ENCODE measurements at places on chromosomes 4 and X.

DNA sequence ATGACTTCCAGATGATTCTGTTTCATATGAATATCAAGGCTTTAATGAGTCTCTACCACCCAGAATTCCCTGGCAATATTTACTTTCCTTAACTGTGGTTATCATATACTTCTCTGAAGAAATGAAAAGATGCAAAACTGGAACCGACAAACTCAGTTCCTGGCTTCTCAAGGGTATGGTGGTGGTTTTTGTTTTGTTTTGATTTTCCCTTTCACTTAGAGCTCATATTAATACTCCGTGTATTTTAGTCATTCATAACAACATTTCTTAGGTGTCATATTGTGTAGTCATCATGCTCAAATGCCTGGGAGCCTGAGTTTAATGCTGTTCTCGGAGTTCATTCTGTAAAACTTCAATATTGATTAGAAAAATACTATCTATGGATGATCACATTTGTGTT lies 665 bp downstream of the TRPC5OS start:
- H3K4me3 ChIP-seq: no peak overlapping the region
- no peaks in the 10 kb centered on the region for H3K4me1 ChIP-seq
- no peaks in the 10 kb centered on the region for H3K27me3 ChIP-seq
- no peak overlapping the region for H3K27ac ChIP-seq

- no peak overlapping the region for H3K4me3 ChIP-seq
- no peaks in the 10 kb centered on the region for H3K4me1 ChIP-seq
- H3K36me3 ChIP-seq: no peaks in the 10 kb centered on the region
- H3K27ac ChIP-seq: no peak overlapping the region
These were observed 33.7 kb upstream of the ADH7 start for GRCh38 chr4:99468889-99469288.

DNA sequence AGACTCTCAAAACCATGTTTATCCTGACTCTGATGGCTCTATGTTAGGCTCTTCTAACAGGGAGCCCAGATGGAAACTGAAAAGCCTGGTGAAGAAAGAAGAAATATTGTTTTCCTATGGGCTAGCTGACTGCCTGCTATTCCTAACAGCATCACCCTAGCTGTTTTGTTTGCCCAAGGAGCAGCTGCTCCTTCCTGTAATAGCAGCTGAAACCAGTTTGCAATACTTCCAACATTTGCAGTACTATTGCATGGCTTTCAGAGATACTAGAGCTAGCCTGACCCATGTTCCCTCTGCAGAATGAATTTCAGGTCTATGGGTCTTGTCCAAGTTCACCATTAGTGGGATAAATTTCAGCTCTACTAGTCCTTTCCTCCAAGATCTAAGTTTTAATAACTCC lies 495.2 kb downstream of the INPP4B start:
- peaks cover 32% of the 10 kb centered on the region for H3K4me1 ChIP-seq
- DNase-seq: no peak
- no peaks in the 10 kb centered on the region for H3K36me3 ChIP-seq

- no peaks in the 10 kb centered on the region for H3K36me3 ChIP-seq
- H3K4me3 ChIP-seq: no peak overlapping the region
- H3K27me3 ChIP-seq: no peaks in the 10 kb centered on the region
- no peak for DNase-seq
- H3K4me1 ChIP-seq: no peaks in the 10 kb centered on the region
These were observed 62.2 kb downstream of the SPANXN3 start for GRCh38 chrX:143455046-143455445.

DNA sequence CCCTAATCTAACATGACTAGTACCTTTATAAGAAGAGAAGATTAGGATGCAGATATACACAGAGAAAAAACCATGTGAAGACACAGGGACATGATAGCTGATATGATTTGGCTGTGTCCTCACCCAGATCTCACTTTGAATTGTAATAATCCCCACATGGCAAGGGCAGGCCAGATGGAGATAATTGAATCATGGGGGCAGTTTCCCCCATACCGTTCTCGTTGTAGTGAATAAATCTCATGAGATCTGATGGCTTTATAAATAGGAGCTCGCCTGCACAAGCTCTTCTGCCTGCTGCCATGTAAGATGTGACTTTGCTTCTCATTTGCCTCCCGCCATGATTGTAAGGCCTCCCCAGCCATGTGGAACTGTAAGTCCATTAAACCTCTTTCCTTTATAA lies 364.3 kb downstream of the FBXW7 start:
- DNase-seq: no peak
- H3K36me3 ChIP-seq: no peaks in the 10 kb centered on the region
- no peaks in the 10 kb centered on the region for H3K4me1 ChIP-seq
- no peak overlapping the region for H3K4me3 ChIP-seq
- H3K27me3 ChIP-seq: no peaks in the 10 kb centered on the region

- no peaks in the 10 kb centered on the region for H3K4me1 ChIP-seq
- DNase-seq: no peak
- H3K36me3 ChIP-seq: no peaks in the 10 kb centered on the region
- H3K27ac ChIP-seq: no peak overlapping the region
- H3K4me3 ChIP-seq: no peak overlapping the region
- no peaks in the 10 kb centered on the region for H3K27me3 ChIP-seq
These were observed 120.0 kb upstream of the SORBS2 start for GRCh38 chr4:185931986-185932385.

GRCh38 chrX:11543249-11543648 lies 122.5 kb downstream of the ARHGAP6 start:
- H3K36me3 ChIP-seq: no peaks in the 10 kb centered on the region
- no peak overlapping the region for H3K4me3 ChIP-seq
- H3K4me1 ChIP-seq: no peaks in the 10 kb centered on the region
- no peaks in the 10 kb centered on the region for H3K27me3 ChIP-seq
- no peak for DNase-seq

All from HCT116 (cell line).